ENCODE measurements at places on chromosomes 11 and 22.

GRCh38 chr11:112727341-112727841 lies 233.8 kb upstream of the NCAM1 start:
- DNase-seq = no peak

- DNase-seq = no peak
Observed at GRCh38 chr11:75498556-75499255, 27.0 kb downstream of the GDPD5 start.

DNA sequence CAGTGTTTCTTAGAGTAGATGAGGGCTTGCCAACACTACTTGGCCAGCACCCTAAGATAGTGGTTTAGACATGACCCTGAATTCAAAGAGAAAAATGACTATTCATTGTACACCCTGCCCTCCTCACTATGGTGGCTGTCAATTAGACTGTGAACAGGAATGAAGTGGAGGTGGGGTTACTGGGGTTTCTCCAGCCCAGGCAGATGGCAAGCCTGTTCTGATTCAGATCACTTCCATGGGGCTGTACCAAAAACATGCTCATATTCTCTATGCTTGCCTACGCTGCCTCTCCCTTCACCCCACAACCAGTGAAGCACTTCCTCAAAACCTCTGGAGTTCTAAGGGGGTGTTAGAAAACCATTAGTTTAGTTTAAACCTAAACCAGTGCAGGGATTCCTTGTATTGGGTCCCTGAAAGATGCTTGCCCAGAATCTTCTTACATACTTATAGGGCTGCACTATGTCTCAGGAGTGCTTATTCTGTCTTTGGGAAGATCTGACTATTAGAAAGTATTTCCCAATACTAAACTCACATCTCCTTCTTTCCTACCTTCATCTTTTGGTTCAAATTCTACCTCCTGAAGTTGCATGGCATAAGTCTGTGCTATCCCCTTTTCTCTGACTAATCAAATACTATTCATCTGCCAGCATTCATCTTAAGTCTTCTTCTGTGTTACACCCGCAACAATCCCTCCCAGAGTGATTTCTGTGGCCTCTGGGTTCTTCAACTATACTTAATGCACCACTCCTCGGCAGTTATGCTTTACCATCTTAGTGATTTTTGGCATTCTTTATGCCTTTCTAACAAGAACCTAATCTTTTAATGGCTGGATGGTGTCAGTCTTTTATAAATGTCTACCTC lies 71.8 kb downstream of the ATG16L2 start:
- DNase-seq = no peak

DNA sequence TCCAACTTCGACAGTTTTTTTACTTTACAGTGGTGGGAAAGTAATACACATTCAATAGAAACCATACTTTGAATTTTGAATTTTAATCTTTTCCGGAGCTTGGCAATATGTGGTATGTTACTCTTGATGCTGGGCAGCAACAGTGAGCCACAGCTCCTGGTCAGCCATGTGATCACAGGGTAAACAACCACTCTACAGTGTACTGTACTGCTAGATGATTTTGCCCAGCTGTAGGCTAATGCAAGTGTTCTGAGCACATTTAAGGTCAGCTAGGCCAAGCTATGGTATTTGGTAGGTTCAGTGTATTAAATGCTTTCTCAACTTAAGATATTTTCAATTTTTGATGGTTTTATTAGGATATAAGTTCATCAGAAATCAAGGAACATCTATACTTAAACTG lies 48.7 kb upstream of the GRIK4 start:
- DNase-seq = no peak

DNA sequence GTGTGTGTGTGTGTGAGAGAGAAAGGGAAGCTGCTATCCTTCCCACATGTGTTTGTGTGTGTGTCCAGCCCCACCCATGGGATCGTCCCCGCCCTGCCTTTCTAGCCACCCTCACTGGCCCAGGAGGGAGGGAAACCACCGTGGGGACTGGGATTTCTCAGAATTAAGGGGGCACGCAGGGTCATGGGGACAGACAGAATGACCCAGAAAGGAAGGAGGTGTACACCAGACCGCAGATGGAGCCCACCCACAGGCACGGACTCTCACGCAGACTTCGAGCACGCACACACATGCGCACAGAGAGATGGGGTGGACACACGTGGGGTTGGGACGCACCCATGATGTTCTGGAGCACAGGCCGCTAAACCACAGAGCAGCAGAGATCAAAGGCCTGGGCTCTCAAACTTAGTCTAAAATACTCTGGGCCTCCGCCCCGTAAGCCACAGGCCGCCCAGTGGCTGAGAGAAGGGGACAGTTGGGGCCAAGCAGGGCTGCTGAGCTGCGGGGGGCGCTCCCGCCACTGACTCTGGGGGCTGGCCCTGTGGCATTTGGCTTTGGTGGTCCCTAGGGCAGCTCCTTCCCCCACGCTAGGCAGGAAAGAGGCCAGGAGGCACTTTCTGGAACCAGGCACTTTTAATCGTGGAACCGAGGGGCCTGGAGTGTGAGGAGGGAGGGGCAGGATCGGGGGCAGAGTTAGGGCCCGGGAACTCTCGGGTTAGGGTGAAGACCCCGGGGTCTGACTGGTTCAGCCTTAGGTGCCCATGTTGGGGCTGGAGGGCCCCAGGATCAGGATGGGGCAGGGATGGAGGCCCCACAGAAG lies 1.5 kb downstream of the IFITM5 start:
- no peak for DNase-seq

DNA sequence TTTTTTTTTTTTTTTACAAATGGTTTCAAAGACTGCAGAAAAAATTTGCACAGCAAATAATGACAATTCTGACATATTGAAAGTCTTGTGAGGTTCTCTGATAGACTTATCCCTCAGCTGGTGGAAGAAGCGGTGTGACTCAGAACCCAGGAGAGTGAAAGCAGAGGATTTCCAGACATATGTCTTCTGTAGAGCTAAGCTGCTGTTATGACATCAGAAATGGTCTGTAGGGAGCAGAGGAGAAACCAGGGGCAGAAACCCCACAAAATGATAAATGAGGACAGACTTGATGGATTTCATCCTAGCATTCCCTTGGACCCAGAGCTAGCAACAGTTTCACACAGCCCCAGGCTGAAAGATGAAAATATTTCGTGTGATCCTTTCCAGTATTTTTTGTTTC lies 582.6 kb downstream of the METTL15 start:
- no peak for DNase-seq

GRCh38 chr11:12157241-12157661 lies 46.9 kb downstream of the MICAL2 start:
- no peak for DNase-seq

GRCh38 chr11:133181667-133182066 lies 350.6 kb downstream of the OPCML start:
- no peak for DNase-seq

DNA sequence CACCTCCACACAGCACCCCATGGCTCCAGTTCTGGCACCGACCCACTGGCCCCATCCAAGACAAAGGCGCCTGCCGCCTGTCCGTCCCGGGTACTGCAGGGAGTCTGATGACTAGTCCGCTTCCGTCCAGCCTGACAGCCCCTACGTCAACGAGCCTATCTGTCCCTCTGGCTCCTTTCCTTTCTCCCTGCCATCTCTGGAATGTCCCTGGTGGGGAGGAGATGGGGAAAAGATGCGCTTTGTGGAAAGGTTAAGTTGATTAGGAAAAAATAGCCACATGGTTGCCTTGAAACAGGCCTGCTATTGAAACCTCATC lies 10.4 kb downstream of the PDGFB start:
- no peak for DNase-seq

DNA sequence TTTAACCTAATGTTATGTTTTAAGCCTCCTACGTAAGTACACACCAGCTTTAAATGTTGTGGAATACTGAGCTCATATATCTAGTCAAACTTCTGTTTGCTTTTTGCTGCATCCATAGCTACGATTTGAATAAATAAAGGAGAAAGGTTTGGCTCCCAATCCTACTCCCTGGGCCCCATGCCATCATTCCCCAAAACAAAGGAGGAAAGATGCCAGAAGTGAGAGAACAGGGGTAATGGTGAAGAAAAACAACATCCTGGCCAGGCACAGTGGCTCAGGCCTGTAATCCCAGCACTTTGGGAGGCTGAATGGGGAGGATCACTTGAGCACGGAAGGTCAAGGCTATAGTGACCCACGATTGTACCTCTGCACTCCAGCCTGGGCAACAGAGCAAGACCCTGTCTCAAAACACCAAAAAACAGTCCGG lies 26.5 kb downstream of the SCGB1A1 start:
- no peak for DNase-seq

DNA sequence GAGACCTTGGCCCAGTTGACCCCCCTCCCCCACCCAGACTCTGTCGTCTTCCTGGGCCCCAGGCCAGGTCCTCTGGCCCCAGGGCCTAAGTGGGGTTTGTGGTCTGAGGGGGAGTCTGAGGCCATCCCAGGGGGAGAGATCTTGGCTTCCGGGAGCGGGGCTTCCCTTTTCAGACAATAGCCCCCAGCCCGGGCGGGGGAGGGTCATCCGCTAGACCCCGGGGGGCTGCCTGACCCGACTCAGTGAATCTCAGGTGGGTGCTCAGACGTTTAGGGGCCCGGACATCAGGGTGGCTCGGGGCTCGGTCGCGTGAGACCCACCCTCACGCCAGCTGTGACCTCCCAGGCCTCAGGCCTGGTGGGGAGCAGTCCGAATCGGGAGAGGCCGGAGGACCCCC lies 609 bp downstream of the MAPK11 start:
- no peak for DNase-seq

DNA sequence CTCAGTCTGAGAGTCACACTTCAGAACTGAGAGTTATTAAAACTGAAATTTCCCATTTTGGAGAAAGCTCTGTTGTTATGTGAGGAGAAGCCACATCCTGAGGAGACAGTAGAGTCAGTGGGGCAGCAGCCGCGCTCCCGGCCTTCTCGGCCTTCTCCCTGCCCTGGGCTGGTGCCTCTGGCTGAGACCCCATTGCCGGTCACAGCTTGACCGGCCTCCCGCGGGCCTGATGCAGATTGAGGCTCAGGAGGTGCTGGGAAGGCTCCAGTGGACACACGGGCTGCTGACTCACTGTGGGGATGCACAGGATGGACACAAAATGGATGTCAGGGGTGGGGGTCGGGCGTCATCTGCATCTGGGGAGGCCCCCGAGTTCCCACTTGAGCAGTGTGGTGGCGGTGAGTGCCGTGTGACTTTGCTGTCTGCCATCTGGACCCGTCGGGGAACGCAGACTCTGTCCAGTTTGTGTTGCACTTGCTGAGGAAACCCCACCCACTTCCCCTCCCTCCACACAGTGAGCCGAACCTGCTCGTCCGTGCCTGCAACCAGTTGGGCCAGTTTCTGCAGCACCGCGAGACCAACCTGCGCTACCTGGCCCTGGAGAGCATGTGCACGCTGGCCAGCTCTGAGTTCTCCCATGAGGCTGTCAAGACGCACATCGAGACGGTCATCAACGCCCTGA lies 50.1 kb downstream of the MUC6 start:
- no peak for DNase-seq

DNA sequence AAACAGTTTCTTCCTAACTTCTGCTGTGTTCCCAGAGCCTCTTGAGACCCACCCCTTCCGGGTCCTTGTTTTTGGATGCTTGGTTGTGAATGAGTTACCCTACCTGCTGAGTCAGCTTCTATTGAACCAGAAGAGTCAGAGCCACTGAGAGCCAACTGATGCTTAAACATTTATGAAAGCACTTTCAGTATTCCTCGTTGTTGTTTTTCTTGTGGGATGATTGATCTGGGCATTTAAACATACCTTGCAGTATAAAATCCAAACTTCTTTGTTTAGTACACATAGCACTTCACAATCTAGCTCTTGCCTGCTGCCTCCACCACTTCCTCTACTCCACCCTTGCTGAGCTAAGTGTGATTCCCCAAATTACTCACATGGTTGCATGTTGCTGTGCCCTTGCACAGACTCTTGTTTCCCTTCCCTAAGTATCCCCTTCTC lies 5.5 kb downstream of the PRSS23 start:
- no peak for DNase-seq

- no peak for DNase-seq
Observed at GRCh38 chr11:57294225-57295131, 30.3 kb downstream of the TNKS1BP1 start.

- DNase-seq = no peak
Observed at GRCh38 chr11:79671401-79671800, 230.6 kb upstream of the TENM4 start.

DNA sequence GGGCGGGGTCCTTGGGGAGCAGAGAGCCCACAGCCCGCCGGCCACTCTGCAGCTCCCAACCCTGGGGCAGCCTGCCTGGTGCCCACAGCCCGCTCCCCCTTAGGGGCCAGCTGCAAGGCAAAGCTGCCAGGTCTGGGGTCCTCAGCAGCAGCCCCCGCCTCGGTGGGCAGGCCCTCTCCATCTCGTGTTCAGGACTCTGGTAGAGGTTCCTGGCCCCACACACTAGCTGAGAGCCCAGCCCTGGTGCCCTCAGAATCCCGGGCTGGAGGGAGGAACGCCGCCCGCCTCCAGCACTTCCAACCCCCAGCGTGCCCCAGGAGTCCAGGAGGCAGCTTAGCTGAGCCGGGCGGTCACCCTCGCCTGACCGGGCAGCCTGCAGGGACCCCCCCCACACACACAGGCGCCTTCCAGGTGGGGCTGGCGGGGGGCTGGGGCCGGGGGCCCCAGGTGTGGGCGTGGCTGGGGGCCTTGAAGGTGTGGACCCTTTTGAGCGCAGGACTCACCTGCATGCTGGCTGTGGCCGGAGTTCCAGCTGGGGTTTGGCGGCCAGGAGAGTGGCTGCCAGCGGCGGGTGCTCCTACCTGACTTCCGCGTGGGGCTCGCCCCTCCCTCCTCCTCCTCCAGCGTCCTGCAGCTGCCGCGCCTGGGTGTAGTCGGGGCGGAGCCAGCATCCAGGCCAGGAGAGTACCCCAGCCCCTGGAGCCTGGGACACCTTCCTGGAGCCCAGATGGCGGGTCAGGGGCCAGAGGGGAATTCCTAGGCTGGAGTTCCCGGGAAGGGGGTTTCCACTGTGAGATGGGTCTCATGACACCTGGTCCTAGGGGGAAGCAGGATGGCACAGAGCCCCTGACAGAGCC lies at the start of gene ANO9:
ANO9 (minus strand) TSS at position 594 of the 857 bp plus-strand sequence; CDS start at position 509, 85 bp downstream.
- DNase-seq = no peak

GRCh38 chr22:29031227-29032011 lies 30.2 kb downstream of the C22orf31 start:
- DNase-seq = no peak

DNA sequence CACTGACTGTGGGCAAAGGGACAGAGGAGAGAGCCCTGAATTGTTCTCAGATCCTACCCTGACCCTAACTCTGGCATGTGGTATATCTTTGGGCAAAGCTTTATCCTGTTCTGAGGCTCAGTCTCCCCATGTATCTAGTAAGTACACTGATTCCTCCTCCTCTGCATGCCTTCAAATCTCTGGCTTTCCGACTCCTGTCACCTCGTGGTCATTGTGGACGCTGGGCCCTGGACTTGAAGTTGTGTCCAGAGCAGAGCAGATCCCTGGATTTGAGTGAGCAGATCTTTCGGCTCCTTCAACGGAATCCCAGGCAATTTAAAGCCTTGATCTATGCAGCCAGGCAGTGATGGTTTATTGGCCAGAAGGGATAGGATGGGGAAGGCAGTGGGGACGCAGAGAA lies 3.0 kb downstream of the MOGAT2 start:
- no peak for DNase-seq
